ENCODE measurements at places on chromosomes 2 and 18.

GRCh38 chr2:23367760-23368159, 17.2 kb upstream of the KLHL29 start:
- no peak for DNase-seq

DNA sequence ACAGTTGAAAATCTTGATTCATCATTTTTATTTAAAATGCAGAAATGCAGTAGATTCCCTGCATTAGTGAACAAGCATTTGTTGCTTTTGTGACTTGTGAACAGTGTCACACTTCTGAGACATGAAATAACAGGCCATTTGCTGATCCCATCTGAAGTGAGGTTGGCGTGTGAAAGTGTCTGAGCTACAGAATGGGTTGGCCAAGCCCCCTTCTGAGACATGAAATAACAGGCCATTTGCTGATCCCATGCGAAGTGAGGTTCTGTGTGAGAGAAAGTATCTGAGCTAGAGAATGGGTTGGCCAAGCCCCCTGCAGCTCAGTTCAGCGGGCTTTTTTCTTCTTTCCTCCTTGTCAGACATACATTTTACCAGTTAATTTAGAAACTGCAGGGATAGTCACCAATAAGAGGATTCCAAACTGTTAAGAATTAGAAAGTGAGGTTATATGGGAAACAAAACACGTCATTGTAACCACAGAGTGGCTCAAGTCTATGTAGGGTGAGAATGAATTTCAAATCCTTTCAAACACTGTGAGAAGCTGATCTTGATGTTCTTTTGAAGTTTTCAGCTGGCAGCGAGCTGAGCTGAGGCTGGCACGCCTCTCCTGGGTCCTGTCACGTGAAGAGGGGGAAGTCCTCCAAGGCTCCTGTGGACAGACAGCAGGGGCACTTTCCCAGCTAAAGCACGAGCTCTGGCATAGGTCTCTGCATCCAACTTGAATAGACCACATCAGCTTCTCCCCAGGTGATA, 339.2 kb upstream of the SALL3 start:
- no peak for DNase-seq

GRCh38 chr2:38440655-38441054, 63.6 kb upstream of the ATL2 start:
- DNase-seq: no peak

GRCh38 chr18:59907660-59908059, 7.9 kb downstream of the PMAIP1 start:
- no peak for DNase-seq

DNA sequence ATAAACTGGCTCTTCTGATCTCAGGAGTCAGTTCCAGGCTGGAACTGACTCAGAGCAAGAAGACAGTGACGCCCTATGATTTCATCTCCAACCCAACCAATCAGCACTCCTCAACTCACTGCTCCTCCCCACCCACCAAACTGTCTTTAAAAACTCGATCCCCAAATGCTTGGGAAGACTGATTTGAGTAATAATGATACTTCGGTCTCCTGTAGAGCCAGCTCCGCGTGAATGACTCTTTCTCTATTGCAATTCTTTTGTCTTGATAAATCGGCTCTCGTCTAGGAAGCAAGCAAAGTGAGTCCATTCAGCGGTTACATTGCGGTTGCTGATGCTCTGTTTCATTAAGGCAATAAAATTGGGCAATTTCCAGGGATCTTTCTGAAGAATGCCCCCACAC, 1025.3 kb upstream of the CNTNAP5 start:
- DNase-seq: no peak

DNA sequence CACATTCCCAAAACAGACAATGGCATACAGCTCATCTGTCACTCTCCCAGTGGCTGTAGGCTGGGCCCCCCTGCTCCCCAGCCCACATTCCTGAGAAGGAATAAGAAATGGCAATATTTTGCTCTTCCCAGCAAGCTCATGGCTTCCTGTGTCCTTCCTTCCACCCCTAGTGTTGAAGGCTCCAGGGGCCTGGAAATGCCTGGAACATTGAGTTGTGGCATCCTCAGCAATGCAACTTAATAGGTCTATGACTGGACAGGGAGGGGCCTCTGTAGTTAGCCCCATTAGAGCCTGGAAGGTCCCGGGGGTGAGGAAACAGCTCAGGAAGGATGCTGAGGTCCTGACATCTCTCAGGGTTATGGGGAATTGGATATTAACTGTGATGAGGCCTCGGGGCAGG, 3.3 kb downstream of the KIF3C start:
- DNase-seq: no peak

DNA sequence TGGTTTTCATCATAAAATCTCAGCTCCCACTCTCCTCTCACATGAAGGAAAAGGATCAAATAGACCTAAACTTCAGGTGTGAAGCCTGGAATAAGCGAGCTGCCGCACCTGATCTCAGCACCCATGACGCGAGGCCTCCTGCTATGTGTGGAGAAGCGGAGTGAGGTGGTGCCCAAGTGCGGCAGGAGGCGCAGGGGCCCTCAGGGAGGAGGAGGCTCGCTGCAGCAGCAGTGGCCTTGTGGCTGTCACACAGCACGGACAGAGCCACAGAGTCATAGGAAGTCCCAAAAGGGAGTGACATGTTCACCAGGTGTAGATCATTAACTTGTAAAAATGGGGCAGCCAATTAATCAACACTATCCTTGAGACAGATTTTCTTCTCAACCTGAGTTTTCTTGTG, 9.1 kb downstream of the SCLY start:
- no peak for DNase-seq

DNA sequence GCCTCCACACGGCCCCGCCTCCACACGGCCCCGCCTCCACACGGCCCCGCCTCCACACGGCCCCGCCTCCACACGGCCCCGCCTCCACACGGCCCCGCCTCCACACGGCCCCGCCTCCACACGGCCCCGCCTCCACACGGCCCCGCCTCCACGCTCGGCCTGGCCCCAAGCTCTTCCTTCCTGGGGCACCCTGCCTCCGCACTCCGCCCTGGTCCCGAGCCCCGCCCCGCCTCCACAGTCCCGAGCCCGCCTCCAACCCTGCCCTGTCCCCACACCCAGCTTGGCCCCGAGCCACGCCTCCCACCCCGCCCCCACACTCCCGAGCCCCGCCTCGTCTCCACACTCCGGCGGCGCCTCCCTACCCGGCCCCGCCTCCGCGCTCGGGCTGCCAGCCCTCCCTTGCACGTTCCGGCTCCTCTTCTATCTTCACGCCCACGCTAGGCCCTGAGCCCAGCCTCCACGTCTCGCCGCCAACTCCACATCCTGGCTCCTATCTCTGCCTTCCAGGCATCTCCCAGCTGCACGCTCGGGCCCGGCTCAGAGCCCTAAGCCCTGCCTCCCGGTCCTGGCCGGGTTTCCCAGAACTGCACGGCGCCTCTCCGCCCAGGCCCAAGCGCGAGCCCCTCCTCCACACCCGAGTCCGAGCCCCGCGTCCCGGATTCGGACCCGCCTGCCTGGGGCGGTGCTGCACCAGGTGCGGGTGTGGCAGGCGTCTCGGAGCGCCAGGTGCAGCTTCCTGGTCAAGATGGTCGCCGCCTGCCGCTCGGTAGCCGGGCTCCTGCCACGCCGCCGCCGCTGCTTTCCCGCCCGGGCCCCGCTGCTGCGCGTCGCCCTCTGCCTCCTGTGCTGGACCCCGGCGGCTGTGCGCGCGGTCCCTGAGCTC, at the start of gene TMEM87B:
Gene TMEM87B, plus strand, starts transcription at position 423 of the 883 bp plus-strand sequence. Its CDS starts 323 bp downstream, at position 746.
- peak; percentile 99 for DNase-seq

Data from astrocyte of the spinal cord (primary cell).